Right lobe of liver (tissue), 6 donors: ENCODE measurements at places on chromosomes 3 and 15.

DNA sequence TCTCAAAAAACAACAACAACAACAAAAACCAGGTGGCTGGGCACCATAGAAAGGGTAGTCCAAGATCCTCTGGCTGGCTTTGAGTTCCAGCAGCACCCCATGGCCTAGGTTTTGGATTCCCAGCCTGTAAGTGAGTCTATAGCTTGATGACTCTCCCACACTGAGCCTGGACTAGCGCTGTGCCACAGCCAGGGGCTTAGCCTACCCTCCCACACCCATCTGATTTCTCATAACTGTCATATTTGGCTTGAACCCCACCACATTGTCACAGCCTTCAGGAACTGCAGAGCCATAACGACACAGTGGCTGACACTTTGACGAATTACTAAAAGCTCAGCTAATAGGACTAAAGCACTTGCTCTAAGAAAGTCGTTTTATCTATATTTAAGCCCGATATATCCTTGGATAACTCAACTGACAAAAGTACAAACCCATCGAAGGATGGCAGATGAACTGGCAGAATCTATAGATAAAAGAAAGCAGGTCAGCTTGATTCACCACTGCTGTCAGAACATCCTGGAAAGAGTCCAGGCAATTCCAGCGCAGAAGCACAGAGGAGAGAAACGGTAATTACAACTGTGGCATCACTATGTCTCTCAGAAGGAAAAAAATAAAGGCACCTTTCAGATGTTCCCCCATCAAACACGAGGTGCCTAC, 62.1 kb downstream of the HOMER2 start:
- DNase-seq = no peak

GRCh38 chr3:182325213-182325950, 467.9 kb upstream of the ATP11B start:
- no peak for DNase-seq

GRCh38 chr3:42090973-42091731, at the start of gene TRAK1:
Gene TRAK1, plus strand, starts transcription at chr3:42091357. Its CDS starts 113 bp downstream, at chr3:42091470.
- DNase-seq = no peak

- DNase-seq = peak; percentile 47
These were observed 533.0 kb upstream of the SEMA6D start for GRCh38 chr15:47184003-47184907.

DNA sequence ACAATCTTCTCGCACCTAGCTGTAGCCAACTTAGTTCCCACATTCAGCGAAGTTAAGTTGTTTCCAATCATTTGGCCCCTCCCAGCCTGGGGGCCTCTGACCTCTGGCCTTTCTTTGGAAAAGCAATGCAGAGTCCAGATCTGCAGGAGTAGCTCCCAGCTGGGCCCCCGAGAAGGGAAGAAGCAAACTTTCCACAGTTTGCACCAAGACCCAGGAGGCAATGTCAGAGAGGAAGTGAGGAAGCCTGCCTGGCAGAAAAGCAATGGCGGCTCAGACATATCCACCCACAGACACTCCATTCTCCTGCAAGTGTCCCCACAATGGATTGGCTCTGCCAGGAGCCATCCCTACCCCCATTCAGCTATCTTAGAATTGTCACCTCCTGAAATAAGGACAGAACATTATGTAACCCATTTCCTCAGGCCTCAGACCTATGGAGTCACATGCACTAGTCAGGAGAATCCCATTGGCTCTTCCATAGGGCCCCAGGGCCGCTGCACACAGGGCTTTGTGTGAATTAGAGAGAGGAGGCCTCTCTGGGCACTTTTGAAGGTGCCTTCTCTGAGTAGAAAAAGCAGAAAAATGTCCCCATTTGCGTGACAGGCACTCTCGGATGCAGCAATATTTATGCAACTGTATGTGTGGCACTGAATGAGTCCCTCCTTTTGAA, 3.0 kb upstream of the BUB1B start:
- DNase-seq = no peak

- no peak for DNase-seq
These were observed 7.0 kb downstream of the MELTF start for GRCh38 chr3:197022405-197023231.

- no peak for DNase-seq
These were observed 450.0 kb upstream of the KCNMB2 start for GRCh38 chr3:178086144-178086825.

GRCh38 chr3:145902166-145902565, 258.8 kb downstream of the PLOD2 start:
- DNase-seq = no peak
